Stomach (tissue), 19 donors: ENCODE measurements at places on chromosomes 3 and 15.

DNA sequence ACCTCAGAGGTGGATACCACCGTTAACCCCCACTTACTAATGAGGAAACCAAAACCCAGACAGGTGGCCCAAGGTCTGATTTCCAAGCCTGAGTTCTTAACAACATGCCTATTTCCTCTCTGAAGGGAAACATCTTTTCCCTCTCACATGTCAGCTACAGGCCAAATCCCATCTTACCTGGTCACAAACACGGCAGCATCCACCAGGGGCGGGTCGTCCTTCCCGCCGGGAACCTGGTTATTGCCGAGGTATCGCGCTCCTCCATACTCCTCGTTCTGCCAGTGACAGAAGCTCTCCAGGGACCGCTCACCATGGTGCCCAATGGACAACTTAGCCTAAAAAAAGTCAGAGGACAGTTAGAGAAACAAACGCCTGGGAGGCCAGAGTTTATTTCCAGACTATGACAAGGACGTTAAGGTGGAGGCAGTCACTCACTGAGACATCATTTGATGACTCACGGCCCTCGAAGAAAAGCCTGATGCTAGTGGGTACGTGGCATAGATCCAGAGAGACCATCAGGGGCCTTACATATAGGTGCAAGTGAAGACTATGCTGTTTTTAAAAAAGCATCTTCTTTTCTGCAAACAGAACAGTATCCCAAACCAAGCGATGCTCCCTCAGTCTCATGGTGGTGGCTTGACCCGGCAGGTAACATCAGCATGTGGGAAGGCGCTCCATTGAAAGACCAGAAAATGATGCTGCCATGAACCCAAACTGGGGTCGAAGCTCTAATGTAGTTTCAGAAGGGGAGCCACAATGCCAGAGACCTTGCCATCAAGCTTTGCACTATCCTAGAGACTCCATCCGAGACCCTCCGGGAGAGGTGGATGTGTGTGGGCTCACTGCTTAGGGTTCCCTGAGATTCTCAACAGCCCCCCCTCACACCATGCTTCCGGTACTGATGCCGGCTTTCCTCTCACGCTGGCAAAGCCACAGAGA lies 80.2 kb downstream of the ADAMTS17 start:
- peak; percentile 16 for DNase-seq

DNA sequence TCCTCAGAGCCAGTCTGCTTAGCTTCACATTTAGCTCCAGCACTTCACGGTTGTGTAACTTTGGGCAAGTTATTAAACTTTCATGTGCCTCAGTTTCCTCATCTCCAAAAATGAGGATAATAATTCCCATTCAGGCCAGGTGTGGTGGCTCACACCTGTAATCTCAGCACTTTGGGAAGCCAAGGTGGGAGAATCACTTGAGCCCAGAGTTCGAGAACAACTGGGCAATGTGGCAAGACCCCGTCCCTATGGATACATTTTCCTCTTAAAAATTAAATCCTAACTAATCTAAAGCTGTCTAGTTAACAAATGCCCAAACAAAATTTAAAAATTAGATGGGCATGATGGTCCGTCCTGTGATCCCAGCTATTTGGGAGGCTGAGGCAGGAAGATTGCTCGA lies 7.2 kb downstream of the RCN2 start:
- DNase-seq: no peak

DNA sequence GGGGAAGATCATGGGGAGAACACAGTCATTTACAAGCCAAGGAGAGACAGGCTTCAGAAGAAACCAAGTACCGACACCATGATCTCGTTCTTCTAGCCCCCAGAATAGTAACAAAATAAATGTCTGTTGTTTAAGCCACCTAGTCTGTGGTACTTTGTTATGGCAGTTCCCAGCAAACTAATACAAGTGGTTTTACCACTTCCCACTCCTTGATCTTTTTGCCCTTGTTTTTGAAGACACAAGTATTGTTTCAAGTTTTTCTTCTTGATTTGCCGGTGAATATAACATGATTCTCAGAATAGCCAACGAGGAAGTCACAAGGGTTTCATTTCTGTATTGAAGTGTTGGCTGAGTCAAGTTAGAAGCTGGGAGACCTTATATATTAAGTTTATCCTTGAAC lies 220.3 kb downstream of the SOX2 start:
- DNase-seq: no peak

DNA sequence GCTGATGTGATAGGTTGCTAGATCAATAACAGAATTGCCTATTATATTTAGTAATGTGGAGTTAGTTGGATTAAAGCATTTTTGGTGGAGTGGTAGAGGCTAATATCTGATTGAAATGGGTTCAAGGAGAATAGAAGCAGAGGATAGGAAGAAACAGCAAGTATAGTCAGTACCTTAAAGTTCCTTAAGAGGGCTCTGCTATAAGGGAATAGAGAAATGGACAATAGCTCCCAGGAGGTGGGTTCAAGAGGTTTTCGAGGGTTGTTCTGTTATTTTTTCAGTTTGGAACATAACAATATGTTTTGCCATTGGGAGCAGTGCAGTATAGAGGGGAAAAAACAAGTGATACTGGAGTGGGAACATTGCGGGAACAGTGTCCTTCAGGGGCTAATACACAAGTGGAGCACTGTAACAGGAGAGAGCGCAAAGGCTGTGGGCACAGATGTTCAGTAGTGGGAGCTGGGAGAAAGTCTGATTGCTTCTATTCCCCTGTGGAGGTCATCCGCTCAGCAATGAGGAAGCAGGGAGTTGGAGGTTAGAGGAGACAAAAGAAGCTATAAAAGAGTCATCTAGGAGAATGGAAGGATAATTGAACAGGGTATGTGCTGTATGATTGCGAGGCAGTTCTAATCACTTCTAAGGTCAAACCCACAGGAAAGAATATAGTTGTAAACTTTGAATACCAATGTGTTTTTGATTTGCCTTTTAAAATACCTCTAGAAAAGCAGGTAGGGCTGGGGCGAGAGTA lies 3.3 kb downstream of the MRPS11 start:
- DNase-seq: no peak

- DNase-seq: peak; percentile 97
Measured at GRCh38 chr15:42490671-42491538, at the start of gene ZNF106. TSS of gene ZNF106 (minus strand) at chr15:42491141. CDS start at chr15:42472289, 18,852 bp downstream.

DNA sequence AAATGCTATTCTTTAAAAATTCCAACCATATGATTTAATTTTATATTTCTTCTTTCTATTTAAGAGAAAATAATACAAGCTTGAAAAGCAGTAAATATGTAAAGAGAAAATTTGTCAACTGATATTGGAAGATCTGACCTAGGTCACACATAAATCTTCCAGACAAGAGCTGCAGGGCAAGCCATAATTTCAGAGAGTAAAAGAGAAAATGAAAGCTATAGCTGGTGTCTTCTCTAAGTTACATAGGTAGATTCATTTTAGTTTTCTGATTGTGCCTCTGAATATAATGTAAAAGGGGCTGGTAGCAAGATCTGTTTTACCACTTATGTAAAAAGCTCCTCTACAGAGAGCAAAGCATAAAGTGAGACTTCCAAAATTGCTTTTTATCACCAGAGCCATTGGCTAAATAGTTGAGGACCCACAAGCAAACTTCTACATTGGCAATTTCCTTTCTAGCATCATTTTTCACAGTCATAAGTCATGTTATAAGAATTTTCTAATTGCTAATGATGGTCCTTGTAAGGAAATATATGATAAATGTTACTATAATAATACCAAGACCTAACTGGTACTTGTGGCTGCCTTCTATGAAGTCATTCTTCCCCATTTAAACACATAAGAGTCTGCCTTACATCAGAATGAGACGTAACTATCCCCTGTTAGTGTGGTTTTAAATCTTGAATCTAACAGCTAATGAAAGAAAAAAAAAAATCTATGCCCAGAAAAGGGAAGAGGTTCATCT lies 80.8 kb upstream of the SKOR1 start:
- no peak for DNase-seq

- DNase-seq: no peak
Measured at GRCh38 chr15:77525400-77525811, 104.7 kb downstream of the HMG20A start.

DNA sequence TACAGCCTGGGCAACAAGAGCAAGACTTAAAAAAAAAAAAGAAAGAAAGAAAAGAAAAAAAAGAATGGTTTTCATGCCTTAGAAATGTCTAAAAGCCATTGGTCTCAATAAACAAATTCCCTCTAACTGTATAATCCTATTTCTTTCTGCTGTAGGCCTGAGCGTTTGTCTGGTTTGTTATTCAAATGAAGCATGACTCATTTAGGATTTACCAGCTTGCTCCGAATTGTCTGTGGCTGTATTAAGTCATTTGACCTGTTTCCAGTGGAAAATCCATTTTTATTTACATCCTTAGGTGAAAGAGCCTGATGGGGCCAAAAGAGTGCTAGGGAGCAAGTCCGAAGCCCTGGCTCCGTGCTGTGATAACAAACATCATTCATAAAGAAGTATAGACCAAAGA lies 73.8 kb downstream of the BDH1 start:
- DNase-seq: no peak

DNA sequence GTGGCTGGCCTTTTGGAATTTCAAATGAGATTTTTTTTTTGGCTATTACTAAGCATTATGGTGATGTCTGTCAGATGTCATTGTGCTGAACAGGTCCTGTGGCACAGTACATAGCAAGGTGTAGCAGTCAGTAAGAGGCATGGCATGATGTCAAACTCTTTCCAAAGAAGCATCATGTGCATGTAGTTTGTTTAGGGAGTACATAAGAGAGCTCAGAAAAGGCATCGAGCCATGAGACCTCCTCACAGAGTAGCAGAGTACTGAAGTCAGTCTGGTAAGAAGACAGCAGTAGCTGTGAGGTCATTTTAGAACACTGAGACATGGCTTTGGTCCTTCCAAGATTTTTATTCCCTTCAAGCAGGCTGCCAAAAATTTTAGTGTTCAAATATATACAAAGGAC lies 134.9 kb upstream of the SPRED1 start:
- no peak for DNase-seq

GRCh38 chr3:60594025-60594424 lies 657.2 kb downstream of the FHIT start:
- peak; percentile 90 for DNase-seq
